DMS53 (cell line): ENCODE measurements at places on chromosomes 12 and 14.

GRCh38 chr14:44662250-44662891 is 155.3 kb upstream of the FSCB start:
- DNase-seq: peak; percentile 14

DNA sequence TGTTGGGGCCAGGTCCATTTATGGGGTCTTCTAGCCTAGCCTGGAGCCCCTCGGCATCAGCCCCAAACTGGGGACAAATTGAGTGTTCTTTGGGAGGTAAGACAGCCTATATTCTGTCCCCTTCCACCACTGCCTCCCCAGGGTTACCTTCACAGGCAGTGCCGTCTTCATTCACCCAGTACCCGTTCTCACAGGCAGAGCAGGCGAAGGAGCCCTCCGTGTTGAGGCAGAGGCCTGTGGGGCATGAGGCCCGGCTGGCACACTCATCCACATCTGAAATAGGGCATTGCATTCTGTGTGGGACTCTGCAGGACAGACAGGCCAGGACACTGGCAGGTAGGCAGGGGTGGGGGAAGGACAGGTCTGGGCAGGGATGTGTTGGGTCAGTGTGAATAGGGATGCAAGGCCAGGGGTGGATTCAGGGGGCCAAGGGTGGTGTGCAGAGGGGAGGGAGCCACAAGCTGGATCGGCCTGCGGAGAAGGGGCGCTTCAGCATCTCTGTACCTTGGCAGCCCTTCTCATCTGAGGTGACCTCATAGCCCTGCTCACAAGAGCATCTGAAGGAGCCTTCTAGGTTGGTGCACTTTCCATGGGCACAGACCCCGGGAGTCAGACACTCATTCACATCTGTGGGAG is 16.1 kb downstream of the ISCA2 start:
- no peak for DNase-seq

DNA sequence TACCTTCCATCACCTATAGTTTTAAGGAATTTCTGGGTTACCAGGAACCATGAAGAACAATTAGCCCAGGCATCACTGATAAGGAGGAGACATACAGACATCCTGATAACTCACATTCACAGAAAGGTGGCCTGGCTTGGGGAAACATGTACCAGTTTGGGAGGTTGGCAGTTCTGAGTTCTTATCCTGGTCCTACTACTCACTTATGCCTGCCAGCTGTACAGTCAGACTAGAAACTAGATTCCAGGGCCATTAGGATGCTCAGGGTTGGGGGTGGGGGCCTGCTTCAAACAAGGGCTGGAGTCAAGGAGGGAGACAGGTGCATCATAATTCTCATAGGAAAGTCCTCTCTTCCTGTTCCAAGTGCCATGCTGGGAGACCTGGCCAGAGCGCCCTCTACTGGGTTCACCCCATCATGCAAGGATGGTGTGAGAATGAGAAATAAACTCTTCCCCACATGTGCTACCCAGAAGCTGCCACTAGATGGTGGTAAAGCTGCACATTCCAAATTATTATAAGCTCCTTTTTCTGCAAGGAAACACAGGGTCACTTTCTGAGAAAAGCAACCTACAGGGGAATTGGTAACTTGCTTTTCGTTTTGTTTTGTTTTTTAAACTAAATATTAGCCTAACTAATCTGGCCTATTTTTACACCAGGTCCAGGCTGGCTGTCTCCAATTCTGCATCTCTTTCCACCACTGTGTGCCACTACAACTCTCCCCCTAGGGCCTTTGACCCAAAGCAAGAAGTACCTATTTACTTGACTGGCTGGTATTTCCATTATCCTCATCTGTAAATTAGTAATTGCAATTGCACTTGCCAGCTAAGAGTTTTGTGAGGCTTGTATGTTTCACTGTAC is 14.5 kb downstream of the OAS2 start:
- peak; percentile 88 for DNase-seq

DNA sequence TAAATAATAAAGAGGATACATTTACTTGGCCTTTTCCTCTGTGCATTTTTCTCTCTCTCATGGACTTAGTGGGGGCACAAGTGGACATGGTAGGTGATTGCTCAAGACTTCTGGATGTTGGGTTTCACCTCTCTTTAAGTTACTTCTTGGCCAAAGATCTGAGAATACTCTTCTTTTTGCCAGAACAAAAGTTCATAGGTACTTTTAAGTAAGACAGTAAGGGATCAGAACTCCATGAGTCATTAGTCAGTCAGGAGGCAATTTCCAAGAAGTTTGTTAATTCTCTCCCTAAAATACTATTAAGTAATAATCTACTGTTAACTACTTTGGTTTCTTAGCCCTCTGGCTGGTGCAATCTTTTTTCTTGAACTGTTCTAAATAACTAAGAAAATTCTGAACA is 84.2 kb downstream of the GRIP1 start:
- no peak for DNase-seq

DNA sequence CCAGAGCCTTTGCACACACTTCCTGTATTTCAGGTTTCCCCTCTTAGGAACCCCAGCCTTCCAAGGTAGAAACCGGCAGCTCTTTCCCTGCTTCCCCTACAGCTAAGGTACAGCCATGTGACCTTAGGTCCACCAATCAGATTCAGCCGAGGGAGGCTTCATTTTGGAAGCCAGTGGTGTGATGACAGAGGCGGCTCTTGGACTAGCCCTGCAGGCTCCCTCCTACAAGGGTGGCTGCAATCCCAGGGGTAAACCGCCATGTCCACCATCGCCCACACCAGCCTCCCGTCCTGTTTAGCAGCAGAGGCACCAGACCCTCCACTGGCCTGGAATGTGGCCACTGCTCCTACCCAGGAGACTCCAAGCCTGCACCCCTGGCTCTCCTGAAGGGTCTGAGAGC is 65.6 kb downstream of the SERPINA3 start:
- no peak for DNase-seq

- peak; percentile 65 for DNase-seq
Observed at GRCh38 chr12:52238916-52239646, 6.0 kb downstream of the KRT7 start.

GRCh38 chr14:35112641-35113040 is 9.1 kb downstream of the PPP2R3C start:
- DNase-seq: no peak

DNA sequence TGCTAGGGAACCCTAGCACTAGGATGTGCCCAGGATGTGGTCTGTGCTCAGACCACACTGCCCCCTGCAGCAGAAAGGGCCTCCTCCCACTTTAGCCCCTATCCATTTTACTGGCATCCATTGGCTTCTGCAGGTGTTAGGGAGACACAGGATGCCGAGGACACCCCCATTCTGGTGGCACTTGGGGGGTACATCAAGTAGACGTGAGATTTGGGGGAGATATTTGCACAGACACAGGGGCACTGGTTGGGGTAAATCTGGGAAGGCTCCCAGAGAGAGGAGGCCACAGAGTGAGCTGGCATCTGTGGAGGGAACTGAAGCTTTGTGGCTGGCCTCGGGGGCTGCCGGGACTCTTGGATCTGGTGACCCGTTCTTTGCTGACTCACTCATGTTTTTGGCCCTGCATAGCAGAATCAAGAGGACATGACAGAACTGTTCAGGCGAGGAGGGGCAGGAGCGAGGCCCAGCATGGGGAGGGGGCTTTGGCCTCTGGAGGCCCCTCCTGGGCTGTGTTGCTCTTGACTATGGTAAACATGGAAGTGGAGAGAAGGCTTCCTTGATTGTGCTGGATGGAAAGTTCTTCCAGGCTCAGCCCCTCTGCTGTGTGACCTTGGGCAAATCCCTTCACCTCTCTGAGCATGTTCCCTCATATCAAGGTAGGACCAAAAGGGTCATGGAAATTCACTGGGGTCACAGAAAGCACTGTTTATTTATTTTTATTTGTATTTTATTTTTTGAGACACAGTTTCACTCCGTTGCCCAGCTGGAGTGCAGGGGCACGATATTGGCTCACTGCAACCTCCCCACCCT is 1.8 kb downstream of the PLBD2 start:
- no peak for DNase-seq

DNA sequence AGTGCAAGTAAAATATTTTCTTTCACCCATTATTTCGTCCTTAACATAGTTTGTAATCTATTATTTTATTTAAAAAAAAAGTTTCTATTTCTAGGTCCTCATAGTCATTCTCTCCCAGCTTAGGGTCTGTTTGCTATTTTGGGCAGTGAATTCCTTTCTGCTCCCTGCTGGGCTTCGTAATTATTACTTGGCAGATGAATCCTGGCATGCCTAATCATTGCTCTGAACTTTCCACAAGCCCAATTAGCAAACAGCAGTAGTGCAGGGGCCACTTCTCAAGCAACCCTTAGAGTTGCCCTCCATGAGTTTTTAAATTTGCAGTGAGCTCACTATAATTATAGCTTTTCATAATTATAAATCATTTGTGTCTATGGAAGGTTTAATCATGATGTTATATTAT is 1378.3 kb upstream of the SEL1L start:
- no peak for DNase-seq

- peak; percentile 68 for DNase-seq
Observed at GRCh38 chr14:39015360-39015961, 87.6 kb downstream of the SEC23A start.

DNA sequence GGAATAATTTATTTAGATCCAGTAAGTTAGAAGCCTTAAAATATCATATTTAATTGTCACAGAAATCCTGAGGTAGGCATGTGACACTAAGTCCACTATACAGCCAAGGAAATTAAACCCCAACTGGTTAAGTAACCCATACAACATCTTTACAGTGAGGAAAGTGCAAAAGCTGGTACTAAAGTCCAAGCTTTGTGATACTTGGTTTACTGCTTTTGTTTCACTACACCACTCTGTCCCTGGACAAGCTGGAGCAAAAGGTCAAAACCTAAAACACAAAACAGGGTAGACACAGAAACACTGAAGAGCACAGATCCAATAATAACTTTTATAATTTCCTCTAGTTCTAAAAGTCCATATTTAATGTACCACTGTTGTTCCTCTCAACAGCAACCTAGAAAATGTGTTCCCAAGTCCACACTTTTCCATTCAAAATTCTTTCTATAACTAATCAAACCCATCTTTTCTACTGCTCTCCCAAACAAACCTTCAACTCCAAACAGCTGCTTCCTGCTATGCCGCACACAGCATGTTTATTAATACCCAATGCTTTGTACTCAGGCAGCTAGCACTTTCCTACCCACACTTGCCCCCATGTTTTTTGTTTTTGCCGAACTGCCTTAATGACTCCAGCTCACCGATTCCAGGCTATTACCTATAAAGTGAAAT is 90.9 kb downstream of the MED13L start:
- DNase-seq: no peak

- no peak for DNase-seq
Observed at GRCh38 chr14:104817930-104818713, 17.2 kb downstream of the ZBTB42 start.

DNA sequence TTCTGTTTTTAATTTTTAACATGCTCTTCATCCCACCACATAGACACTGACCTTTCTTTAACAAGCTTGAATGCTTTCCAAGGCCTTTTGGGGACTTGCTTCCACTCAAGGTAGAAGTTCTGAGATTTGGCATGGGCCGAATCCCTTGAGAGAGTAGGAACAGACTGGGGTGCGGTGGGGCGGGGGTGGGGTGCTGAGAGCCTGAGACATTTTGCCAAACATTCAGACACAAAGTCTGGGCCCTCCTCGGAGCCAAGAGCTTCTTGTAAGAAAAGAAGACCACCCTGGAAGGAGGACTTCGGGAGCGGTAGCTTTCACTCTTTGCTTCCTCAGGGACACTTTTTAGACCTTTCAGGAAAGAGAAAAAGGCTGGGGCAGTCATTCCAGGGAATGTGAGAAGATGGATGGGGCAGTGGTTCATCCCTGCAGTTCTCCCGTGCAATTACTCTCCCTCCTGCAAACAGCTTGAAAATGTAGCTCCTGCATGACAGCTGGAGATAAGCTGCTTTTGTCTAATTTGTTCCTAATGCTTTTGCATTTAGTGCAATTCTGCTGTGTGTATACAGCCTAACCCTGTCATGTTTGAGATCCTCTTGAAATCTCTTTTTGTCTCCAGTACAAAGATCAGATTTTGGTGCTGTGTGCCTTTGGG is 16.3 kb upstream of the MYO1H start:
- DNase-seq: no peak

- DNase-seq: peak; percentile 89
Observed at GRCh38 chr12:43758247-43758727, 303 bp downstream of the PUS7L start.

- no peak for DNase-seq
Observed at GRCh38 chr12:90029317-90029716, 320.7 kb upstream of the ATP2B1 start.

- no peak for DNase-seq
Observed at GRCh38 chr12:45205165-45205825, 10.6 kb upstream of the ANO6 start.

- no peak for DNase-seq
Observed at GRCh38 chr14:103052407-103052806, 4.9 kb downstream of the CDC42BPB start.

DNA sequence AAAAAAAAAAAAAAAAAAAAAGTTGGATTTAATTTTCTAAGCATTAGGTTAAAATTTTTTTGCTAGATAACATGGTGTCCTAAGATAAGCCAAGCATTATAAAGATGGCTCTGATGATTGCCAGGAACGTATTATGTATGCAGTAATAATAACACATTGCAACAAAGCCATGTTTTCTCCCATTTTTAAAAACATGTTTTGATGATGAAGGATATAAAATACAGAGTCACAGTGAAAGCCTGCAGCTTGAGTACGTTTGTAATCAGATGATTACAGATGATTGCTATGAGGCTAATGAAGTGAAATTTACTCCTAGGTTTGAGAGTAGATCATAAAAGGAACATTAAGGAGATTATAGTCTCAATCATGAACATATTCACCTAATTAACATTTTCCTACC is 13.3 kb upstream of the WDR89 start:
- no peak for DNase-seq

- DNase-seq: peak; percentile 90
Observed at GRCh38 chr12:22100958-22101748, 55.1 kb downstream of the CMAS start.

- DNase-seq: no peak
Observed at GRCh38 chr14:104277416-104278213, 139.2 kb downstream of the KIF26A start.

DNA sequence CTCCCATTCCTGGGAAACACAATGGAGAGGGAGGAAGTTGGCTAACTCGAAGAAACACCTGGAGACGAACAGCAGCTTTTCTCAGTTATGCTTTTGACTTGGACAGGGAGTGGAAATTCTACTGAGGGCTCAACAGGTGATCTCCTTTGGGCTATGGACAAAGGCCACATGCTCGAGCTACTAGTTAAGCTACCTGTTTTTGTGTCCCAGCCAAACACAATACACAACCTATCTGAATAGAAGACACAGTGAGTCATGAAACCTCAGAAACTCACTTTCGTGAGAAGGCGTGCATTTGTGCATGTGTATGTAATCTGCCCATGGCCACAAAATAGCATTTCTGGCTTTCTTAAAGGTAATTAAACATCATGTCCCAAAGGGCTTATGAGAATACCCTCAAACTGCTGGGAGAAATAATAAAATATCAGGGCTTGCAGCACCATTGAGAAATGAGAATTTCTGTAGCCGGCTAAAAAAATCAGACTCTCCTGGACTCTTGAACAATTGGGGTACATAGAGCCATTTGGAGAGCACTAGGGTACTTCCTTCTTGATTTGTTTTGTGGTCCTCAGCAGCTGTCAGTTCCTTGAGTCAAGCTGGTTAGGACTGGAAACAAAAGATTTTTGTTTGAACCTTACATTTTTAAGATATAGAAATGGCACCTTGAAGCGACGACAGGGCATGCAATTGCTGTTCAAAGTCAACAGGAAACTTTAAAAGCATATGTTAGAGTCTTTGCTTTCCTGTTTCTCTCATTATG is 85.5 kb upstream of the PTHLH start:
- peak; percentile 30 for DNase-seq
